ENCODE measurements at places on chromosomes 7 and 10.

- H3K27ac ChIP-seq, result no peak overlapping the region
- H3K4me3 ChIP-seq, result no peak overlapping the region
- H3K27me3 ChIP-seq, result no peaks in the 10 kb centered on the region
- no peak for DNase-seq
- H3K36me3 ChIP-seq, result no peaks in the 10 kb centered on the region
Observed at GRCh38 chr7:50718876-50719275, 63.8 kb downstream of the GRB10 start.

- no peaks in the 10 kb centered on the region for H3K36me3 ChIP-seq
- peak overlapping the region; percentile 74 for H3K27ac ChIP-seq
- H3K4me1 ChIP-seq, result peaks cover 47% of the 10 kb centered on the region
Observed at GRCh38 chr10:127919418-127920271, 12.7 kb downstream of the PTPRE start.

DNA sequence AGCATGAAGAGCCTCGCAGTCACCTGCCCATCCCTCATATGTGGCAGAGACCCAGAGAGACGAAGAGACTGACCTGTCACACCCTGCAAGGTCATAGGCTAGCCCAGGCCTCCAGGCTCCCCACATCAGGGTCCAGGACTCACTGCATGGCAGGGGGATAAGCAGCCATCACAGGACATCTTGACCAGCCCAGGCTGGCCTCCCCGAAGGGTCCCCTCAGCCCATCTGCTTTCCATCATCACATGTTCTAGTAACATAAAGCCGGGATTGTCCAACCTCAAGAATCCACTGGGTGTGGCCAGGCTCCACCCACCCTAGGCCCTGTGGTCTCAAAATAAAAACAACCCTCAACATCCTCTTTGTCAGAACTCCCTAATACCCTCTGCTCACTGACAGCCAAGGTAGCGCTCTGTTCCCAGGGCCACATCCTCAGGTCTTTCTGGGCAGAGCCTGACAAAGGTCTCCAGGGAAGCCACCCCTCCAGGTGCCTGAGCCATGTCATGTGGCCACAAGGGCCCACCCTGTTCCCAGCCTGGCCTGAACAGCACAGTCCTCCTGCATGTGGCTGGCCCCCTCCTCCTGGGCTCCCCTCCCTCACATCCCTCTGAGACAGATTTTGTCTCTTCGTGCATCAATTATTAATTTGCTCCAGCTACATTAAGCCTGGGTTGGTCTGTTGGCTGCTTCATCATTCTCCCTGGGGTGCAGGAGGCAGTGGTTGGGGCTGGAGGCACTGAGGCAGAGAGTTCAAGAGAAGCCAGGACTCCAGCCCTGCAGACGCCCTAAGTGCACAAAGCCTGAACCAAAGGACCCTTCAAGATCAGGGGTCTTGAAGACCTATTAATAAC is 131.8 kb upstream of the UNC5B start:
- no peaks in the 10 kb centered on the region for H3K27me3 ChIP-seq
- H3K4me3 ChIP-seq, result no peak overlapping the region
- no peak for DNase-seq

DNA sequence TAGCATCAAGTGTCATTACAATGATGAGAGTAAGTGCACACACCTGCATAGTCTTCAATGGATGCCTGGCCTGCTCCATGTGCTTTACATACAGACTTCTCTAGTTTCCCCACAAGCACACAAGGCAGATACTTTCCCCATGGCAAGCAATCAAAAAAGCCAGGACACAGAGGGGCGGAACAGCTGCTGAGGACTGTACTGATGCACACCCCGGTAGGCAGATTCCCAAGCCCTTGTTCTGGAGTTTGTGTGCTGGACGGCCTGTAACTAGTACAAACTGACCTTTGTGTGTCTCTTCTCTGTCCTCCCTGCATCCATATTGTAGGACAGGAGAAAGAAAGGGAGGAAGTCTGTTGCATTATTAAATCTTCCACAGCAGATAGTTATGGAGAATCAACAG is 25.8 kb downstream of the UBE2D4 start:
- no peaks in the 10 kb centered on the region for H3K4me1 ChIP-seq
- H3K27me3 ChIP-seq, result no peaks in the 10 kb centered on the region
- H3K36me3 ChIP-seq, result peaks cover 87% of the 10 kb centered on the region
- H3K27ac ChIP-seq, result no peak overlapping the region
- no peak overlapping the region for H3K4me3 ChIP-seq

DNA sequence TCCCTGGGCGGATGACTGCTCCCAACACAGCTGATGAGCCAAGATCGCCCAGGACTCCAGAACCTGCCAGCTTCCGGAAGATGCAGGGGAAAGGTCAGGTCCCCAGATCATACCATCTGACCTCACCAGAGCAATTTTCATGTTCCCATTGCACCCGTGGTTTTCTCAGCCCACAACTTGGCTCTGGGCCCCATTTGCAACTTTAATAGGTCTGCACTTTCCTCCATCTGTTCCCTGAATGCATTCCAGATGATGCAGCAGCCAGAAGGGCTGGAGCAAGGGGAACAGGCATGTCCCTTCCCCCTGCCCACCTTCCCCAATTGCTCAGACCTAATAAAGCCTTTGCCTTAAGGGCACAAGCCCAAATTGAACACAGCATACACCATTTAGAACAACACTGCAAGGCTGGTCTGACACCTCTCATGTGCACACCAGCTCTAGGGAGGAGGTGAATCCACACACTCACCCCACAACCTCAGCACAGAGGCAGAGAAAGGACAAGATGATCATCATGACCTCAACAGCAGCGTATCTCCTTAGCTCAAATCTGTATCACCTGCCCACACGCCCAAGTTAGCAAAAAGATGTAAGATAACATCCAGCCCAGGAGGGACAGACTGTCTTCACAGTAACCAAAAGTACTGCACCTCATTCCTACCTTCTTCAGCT is 87.5 kb downstream of the PLXNA4 start:
- no peak for DNase-seq
- H3K36me3 ChIP-seq, result no peaks in the 10 kb centered on the region
- H3K27ac ChIP-seq, result no peak overlapping the region
- no peaks in the 10 kb centered on the region for H3K27me3 ChIP-seq
- no peaks in the 10 kb centered on the region for H3K4me1 ChIP-seq
- no peak overlapping the region for H3K4me3 ChIP-seq

- no peaks in the 10 kb centered on the region for H3K4me1 ChIP-seq
- H3K27me3 ChIP-seq, result no peaks in the 10 kb centered on the region
- DNase-seq, result no peak
- H3K36me3 ChIP-seq, result no peaks in the 10 kb centered on the region
- no peak overlapping the region for H3K4me3 ChIP-seq
- H3K27ac ChIP-seq, result no peak overlapping the region
Observed at GRCh38 chr10:56880606-56881005, 519.5 kb upstream of the ZWINT start.

DNA sequence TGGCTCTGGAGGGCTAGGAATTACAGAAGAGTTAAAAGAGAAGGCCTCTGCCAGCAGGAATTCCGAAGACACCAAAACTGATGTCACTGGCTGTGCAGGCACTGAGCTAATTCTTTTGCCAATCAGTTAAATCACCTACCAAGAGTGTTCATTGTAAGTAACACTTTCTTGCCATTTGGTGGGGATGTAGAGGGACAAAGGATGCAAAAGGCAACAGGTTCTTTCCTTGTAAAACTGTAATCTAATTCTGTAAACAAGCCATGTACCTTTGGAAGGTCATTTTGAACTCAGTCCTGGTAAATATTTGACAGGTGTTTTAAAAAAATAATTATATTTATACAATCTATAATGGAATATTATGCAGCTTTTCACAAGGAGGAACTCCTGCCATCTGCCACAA is 438.4 kb downstream of the AUTS2 start:
- no peak overlapping the region for H3K27ac ChIP-seq
- no peaks in the 10 kb centered on the region for H3K27me3 ChIP-seq
- no peak overlapping the region for H3K4me3 ChIP-seq
- DNase-seq, result no peak

GRCh38 chr7:84923348-84923747 is 263.5 kb downstream of the SEMA3D start:
- H3K27ac ChIP-seq, result no peak overlapping the region
- no peaks in the 10 kb centered on the region for H3K27me3 ChIP-seq
- peaks cover 12% of the 10 kb centered on the region for H3K4me1 ChIP-seq
- DNase-seq, result no peak
- no peak overlapping the region for H3K4me3 ChIP-seq
- H3K36me3 ChIP-seq, result no peaks in the 10 kb centered on the region

- H3K4me1 ChIP-seq, result peaks cover 28% of the 10 kb centered on the region
- no peak overlapping the region for H3K4me3 ChIP-seq
- H3K27ac ChIP-seq, result peak overlapping the region; percentile 63
- peak; percentile 74 for DNase-seq
- peaks cover 3% of the 10 kb centered on the region for H3K36me3 ChIP-seq
- H3K27me3 ChIP-seq, result no peaks in the 10 kb centered on the region
Observed at GRCh38 chr10:100516847-100517246, 2.8 kb downstream of the SEC31B start.

DNA sequence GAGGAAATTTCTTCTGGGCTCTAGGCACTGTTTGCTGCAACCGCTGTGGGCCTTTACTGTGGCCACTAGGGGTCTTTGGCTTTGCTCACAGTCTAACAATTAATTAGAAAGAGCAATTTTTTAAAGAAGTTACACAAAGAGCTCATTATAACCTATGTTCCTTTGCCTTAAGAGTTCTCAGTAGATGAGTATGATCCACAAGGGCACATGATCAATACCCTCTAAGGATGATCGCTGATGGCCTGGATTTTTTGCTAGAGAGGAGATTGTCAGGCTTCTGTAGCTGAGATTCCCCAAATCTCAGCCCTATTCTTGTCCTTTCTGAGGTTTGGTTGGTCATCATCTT is 80.8 kb upstream of the RHOBTB1 start:
- H3K36me3 ChIP-seq, result no peaks in the 10 kb centered on the region
- H3K4me3 ChIP-seq, result no peak overlapping the region
- no peaks in the 10 kb centered on the region for H3K27me3 ChIP-seq
- no peak overlapping the region for H3K27ac ChIP-seq
- H3K4me1 ChIP-seq, result no peaks in the 10 kb centered on the region

DNA sequence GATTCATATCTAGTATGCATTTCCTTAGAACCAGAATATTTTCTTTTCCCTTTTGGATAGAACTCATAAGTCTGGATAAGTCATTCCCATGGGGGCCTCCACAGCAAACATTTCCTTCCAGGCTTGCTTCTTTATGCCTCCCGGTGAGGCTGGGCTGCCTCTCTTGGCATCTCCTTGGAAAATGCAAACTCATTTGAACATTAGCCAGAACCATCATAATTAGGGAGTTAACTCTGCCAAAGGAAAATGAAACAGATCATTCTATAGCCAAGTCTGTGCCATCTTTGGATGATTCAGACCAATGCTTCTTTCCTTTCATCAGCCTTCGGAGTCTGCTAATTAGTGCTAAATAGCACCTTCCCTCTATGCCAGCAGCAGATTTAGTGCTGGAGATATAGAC is 81.1 kb downstream of the PLPP4 start:
- H3K27ac ChIP-seq, result no peak overlapping the region
- peaks cover 2% of the 10 kb centered on the region for H3K27me3 ChIP-seq
- no peaks in the 10 kb centered on the region for H3K36me3 ChIP-seq
- no peak overlapping the region for H3K4me3 ChIP-seq
- DNase-seq, result no peak
- no peaks in the 10 kb centered on the region for H3K4me1 ChIP-seq

DNA sequence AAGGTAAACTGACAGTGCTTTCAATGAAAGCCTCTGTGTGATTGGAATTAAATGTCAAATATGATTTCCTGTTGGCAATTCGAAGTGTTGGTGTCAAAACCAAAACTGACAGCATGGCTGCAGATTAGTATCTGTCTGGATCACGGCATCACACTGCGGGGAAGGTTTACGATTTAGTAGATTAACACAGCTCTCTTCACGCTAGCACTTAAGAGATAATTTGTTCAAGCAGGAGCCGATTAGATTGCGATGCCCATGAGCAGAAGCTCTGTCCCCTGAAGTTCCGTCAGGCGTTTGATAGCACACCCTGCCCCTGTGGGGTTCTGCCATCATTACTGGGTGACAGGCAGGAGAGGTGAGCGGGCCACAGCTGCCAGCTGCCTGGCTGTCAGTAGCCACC is 279.5 kb upstream of the AUTS2 start:
- no peaks in the 10 kb centered on the region for H3K4me1 ChIP-seq
- no peaks in the 10 kb centered on the region for H3K36me3 ChIP-seq
- no peaks in the 10 kb centered on the region for H3K27me3 ChIP-seq
- no peak for DNase-seq
- no peak overlapping the region for H3K27ac ChIP-seq

GRCh38 chr7:116777651-116778281 is 84.6 kb upstream of the CAPZA2 start:
- peak overlapping the region; percentile 28 for H3K27ac ChIP-seq
- H3K36me3 ChIP-seq, result peaks cover 61% of the 10 kb centered on the region
- no peak for DNase-seq
- H3K4me1 ChIP-seq, result peaks cover 61% of the 10 kb centered on the region
- no peaks in the 10 kb centered on the region for H3K27me3 ChIP-seq

DNA sequence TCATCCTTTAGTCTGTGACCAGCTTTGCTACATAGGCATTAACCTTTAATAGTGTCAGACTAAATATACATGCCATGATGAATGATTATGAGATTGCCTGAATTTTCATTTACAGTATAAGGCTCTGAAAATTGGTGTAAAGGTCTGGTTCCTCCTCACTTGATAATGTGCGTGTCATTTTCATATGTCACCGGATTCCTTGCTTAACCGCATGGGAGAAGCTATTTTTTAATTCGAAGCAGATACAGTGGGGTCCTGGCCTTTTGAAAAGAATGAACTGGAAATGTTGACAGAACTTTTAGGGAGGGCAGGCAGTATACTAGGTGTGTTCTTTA is 192.4 kb upstream of the SH2B2 start:
- no peak overlapping the region for H3K4me3 ChIP-seq
- H3K36me3 ChIP-seq, result peaks cover 5% of the 10 kb centered on the region
- no peak for DNase-seq
- H3K27me3 ChIP-seq, result no peaks in the 10 kb centered on the region
- H3K27ac ChIP-seq, result no peak overlapping the region

- H3K36me3 ChIP-seq, result no peaks in the 10 kb centered on the region
- H3K27ac ChIP-seq, result no peak overlapping the region
- no peaks in the 10 kb centered on the region for H3K27me3 ChIP-seq
- peaks cover 9% of the 10 kb centered on the region for H3K4me1 ChIP-seq
- H3K4me3 ChIP-seq, result no peak overlapping the region
Observed at GRCh38 chr10:71158902-71159301, 53.5 kb upstream of the UNC5B start.
